ENCODE measurements at places on chromosomes 2 and 18. TPM values are rescaled to one million over a fixed set of nuclear protein-coding genes. Genes with fewer than 3 reads are reported as not detected.

The RTP5 gene
- 0.28 TPM for polyA plus RNA-seq

The ALPG gene
- not detected for polyA plus RNA-seq

The UCN gene
- 1.1 TPM for polyA plus RNA-seq

The TEKT4 gene
- polyA plus RNA-seq = 0.02 TPM

The BOLL gene
- not detected for polyA plus RNA-seq

The HRH4 gene
- not detected for polyA plus RNA-seq

The NGEF gene
- 8.4 TPM for polyA plus RNA-seq

The GAREM1 gene
- 4.9 TPM for polyA plus RNA-seq

The IL18RAP gene
- polyA plus RNA-seq = 1.2 TPM
